Kidney (tissue), 22 donors: ENCODE measurements at places on chromosomes 5 and 9. TPM values are rescaled to one million over a fixed set of nuclear protein-coding genes. Genes with fewer than 3 reads are reported as not detected.

- DNase-seq = no peak
Measured at GRCh38 chr5:151388960-151389359, 41.6 kb upstream of the SLC36A2 start.

- DNase-seq = peak; percentile 83
Measured at GRCh38 chr9:114504341-114505186, 709 bp downstream of the WHRN start.

DNA sequence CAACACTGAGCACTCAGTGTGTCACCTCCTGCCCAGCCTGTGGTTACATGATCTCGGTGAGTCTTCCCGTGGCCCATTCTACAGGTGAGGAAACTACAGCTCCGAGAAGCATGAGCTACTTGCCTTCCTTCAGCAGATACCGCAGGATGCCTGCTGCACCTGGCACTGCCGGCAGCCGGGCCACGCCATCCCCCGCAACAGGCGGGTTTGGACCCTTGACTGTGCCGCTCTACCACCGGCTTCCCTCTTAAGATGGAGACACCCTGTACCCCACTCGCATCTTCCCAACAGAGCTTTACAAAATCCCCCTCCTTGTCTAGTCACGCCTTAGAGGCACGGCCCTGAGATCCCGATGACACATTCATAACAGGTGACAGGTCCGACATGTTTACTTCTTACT lies 74.9 kb upstream of the OTULINL start:
- no peak for DNase-seq

GRCh38 chr9:130448771-130449603 lies 4.2 kb downstream of the ASS1 start:
- DNase-seq = no peak

The RNF180 gene
- 23.0 TPM for total RNA-seq

The THG1L gene
- total RNA-seq = 11.7 TPM

DNA sequence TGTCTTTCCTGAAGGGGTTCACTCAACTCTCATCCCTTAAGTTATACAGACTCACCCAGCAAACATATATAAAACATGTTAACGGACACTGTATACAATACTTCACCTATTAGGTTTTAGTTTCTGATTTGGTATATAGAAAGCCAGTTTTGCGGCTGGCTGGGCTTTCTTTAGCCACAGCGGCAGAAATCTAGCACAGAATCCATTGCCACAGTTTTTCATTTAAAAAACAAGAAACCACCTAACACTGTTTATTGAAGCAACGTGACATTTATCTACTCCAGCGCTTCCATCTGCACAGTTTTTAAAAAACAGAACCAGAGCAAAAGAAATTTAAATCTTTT lies 67.3 kb downstream of the SNX30 start:
- DNase-seq = no peak

DNA sequence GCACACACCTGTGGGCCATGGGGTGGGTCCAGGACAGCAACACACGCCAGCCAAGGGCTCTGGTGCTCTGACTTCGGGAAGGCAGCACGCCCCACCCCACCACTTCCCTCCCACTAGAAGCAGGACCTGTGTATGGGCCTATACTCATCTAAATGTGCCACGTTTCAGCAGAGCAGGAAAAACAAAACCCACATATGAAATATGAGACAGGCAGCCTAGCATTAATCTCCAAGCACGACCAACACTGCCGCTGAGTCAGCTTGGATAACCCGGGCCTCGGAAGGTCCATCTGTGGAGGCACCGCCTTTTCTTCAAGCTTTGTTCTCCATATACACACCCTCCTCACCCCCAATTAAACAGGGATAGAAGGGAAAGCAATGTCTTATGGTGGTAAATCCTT lies 203.1 kb downstream of the ROR2 start:
- no peak for DNase-seq

- DNase-seq = no peak
Measured at GRCh38 chr9:16732546-16732945, 137.9 kb downstream of the BNC2 start.

The WWC1 gene
- total RNA-seq = 174 TPM

The PCDHB4 gene
- 5.8 TPM for total RNA-seq

The NSMF gene
- total RNA-seq = 49.5 TPM

The MCCC2 gene
- 61.0 TPM for total RNA-seq

DNA sequence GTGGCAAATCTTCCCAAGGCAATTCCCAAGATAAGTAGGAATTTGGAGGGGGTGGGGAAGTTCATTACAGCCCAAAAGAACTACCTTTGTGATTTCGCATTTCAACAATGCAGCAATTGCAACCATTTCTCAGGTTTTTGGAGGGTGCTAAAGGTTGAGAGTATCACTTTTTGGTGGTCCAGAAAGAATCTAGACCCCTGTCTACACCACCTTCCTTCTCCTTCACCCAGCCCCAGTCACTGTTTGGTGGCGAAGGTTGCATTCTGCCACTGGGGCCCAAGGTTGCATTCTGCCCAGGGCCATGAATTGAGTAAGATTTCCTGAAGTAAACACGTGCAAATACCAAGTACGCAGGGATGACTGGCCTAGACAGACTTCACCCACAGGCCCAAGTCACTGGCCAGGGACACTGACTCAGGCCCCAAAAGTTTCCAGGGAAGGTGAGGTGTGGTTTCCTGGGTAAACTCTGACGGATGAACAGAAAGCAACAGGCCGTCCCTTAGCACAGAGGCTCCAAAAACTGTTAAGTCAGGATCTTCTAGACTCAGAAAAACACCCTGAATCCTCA lies 5.7 kb downstream of the PDE6A start:
- DNase-seq = no peak

The BTNL8 gene
- total RNA-seq = 0.19 TPM

DNA sequence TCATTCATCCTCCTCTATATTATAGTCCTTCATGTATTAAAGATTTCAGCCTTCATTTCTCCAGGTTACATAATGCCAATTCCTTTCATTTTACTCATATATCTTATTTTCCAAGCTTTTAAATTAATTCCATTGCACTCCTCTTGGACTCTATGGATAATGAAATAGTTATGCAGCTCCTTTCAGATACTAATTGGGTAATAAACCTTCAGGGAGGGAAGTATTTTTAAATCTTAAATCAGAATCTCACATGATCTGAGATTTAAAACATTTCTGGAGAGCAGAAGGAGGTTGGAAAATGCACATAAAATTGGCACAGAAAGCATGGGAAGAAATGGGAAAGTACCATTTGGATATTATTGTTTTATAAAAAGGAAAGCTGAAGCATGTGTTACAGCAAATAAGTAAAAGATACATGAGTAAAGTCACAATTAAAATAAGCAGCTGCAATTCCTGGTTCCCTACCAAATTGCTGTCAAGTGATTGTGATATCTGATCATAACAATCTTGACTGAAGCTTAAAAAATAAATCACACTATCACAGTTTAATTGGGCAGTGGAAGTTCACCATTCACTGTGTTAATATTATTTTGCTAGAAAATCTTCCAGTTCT lies 257.9 kb upstream of the NREP start:
- no peak for DNase-seq

GRCh38 chr9:132231019-132231701 lies 69.3 kb downstream of the NTNG2 start:
- no peak for DNase-seq

The LRRTM2 gene
- total RNA-seq = 0.03 TPM

The TMEM232 gene
- 11.3 TPM for total RNA-seq

- no peak for DNase-seq
Measured at GRCh38 chr9:78040726-78041125, 9.1 kb upstream of the GNAQ start.

The ARID3C gene
- not detected for total RNA-seq

The GCNT1 gene
- 8.3 TPM for total RNA-seq

- DNase-seq = no peak
Measured at GRCh38 chr9:82539146-82539545, 523.8 kb downstream of the RASEF start.

DNA sequence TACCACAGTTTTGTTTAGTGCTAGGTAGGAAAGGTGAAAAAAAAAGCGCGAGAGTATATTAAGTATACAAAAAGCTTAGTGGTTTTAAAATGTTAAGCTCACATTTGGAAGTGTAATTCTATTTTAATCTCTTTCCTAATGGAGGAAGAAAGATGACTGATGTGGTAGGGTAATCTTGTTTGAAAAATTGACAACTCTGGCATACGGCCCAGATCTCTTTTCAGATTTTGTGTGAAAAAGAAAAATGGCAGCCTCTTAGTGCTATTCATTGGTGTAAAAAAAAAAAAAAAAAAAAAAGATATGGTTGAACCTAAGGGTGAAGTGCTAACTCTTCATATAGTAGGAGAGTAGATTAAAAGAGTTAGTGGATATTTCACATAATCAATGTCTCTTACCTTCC lies 108.0 kb downstream of the ZSWIM6 start:
- no peak for DNase-seq

The GRM6 gene
- total RNA-seq = not detected

The SPAG8 gene
- 6.1 TPM for total RNA-seq

The SCGB3A2 gene
- total RNA-seq = not detected

DNA sequence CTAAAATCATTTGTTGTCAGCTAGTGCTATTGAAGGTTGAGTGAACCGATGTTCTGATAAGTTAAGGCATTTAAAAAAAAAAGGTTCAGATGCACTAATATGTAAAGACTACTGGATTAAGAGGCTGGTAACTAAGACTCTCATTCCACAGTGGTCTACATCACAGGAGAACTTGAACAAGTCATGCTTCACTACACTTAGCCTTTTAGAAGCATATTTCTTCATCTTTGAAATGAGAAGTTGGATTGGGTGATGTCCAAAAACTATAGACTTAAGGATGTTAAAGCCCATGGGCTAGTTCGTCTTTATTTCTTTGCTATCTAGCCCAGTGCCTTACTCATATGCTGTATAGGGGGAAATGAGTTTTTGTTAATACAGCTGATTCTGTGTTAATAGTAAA lies 107.2 kb downstream of the NDUFS4 start:
- DNase-seq = no peak

The C5orf58 gene
- total RNA-seq = not detected

DNA sequence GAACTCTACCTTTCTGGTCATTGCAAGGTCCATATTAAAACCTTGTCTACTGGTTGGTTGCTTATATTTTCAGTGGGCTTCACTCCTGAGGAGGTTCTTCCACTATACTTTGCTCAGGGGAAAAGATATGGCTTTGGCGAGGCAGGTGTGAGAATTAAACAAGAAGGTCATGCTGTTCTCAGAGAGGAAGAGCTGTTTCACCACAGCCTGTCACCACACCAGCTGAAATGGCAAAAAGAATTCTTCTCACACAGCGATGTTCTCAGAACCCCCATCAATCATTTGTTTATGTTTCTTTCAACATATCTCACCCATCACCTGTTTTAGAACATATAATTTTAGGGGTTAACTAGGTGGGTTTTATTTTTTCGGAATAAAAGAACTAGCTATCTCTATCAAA lies 38.6 kb downstream of the CAPSL start:
- DNase-seq = no peak

The OBP2B gene
- not detected for total RNA-seq
